ENCODE measurements at places on chromosomes 5 and 9. TPM values are rescaled to one million over a fixed set of nuclear protein-coding genes. Genes with fewer than 3 reads are reported as not detected.

The TMEM171 gene
- total RNA-seq: not detected

- DNase-seq: no peak
These were observed 6.3 kb downstream of the BHMT2 start for GRCh38 chr5:79075646-79076426.

The FAM169A gene
- 13.8 TPM for total RNA-seq

DNA sequence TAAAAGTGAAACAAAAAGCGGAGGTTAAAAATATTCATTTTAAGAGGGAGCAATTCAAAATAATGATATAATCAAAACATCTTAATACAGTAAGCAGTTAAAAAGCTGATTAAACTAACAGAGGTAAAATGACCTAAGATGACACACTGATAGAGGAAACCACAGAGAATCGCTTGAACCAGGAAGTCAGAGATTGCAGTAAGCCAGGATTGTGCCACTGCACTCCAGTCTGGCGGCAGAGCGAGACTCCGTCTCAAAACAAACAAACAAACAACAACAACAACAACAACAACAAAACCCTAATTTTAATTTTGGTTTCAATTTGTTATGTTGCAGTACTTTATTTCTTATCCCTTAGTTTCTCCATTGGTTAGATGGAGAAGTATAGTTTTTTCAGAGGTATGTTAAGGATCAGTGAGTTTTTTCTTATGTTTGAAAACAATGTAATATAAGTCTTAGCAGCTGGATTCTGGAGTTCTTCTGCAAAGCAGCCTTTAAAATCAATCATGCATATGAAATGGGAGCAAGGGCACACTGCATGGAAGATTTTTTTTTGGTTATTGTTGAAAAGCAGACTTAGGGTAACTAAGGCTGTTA, 58.5 kb downstream of the MLANA start:
- no peak for DNase-seq

- no peak for DNase-seq
These were observed 621 bp downstream of the CEP72 start for GRCh38 chr5:612498-613424.

GRCh38 chr9:136672431-136673087, 9.8 kb downstream of the EGFL7 start:
- DNase-seq: no peak

The PKD2L2 gene
- not detected for total RNA-seq

The SYK gene
- 1.0 TPM for total RNA-seq

DNA sequence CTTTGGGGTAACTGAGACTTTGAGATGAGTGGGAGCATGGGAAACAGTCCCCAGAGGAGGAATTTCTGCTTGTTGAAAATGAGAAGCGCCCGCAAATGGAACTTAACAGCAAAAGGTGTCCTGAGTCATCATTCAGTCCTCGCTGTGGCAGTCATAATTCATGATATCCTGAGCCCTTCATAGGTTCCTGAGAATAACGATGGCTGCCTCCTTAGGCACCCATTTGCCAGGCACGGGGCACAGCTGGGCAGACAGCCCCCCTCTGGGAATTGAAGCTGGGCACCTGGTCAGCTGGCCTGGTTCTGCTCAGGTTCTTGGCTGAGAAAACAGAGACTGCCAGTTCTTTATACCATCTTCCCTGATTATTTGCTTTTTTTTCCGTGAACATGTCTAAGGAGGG, 69.8 kb upstream of the EGFLAM start:
- DNase-seq: no peak

DNA sequence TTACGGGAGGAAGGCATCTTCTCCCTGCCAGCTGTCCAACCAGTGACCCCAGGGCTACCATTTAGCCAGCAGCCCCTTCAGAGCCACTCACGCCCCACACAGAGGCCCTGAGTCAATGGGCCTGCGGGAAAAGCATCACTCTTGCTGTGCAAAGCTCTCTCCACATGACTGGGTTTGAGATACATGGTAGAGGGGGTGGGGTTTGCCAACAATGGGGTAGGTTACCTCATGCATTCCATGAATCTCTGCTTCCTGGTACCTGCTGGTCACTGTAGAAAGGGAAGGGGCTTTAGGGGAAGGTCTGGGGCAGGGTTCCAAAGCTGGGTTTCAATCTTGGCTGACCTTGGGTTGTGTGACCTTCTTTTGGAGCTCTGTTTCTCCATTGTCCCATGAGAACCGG, 22.9 kb upstream of the TTLL11 start:
- DNase-seq: no peak

The SHOC1 gene
- total RNA-seq: not detected

The PCDHB13 gene
- total RNA-seq: 0.06 TPM

The ADAMTS6 gene
- total RNA-seq: 2.0 TPM

- DNase-seq: no peak
These were observed 49.8 kb downstream of the GABBR2 start for GRCh38 chr9:98658951-98659351.

GRCh38 chr9:35563791-35564197, 41.3 kb upstream of the TESK1 start:
- DNase-seq: no peak

The RNF208 gene
- 0.56 TPM for total RNA-seq

The SARDH gene
- 23.8 TPM for total RNA-seq

The MARCHF6 gene
- 167 TPM for total RNA-seq

DNA sequence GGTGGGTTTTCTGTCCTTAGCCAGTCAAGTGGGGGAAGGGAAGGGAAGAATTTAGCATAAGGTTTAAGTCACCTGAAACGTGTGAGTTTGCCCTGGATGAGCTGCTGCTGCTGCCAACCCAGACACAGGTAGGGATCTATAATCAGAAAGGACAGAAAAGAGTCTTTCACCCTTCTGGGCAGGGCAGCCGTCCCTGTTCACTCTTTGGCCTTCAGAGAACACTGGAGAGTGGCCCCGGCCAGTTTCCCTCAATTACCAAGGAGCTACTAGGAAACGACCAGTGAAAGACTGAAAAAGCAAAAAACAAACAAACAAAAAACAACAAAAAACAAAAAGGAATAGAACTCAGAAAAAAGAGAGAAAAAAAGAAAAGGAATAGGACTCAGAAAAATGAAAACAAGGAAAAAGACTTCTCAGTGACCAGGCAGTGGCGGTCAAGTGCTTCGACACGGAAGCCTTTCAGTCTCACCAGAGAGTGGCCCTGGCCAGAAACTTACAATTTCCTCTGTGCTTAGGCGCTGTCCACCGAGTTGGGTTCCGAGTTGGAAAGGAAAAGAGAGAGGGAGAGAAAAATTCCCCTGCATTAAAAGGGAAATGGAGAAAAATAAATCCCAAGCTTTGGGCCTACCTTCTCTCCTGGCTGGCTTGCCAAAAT, 2.5 kb upstream of the GM2A start:
- no peak for DNase-seq

DNA sequence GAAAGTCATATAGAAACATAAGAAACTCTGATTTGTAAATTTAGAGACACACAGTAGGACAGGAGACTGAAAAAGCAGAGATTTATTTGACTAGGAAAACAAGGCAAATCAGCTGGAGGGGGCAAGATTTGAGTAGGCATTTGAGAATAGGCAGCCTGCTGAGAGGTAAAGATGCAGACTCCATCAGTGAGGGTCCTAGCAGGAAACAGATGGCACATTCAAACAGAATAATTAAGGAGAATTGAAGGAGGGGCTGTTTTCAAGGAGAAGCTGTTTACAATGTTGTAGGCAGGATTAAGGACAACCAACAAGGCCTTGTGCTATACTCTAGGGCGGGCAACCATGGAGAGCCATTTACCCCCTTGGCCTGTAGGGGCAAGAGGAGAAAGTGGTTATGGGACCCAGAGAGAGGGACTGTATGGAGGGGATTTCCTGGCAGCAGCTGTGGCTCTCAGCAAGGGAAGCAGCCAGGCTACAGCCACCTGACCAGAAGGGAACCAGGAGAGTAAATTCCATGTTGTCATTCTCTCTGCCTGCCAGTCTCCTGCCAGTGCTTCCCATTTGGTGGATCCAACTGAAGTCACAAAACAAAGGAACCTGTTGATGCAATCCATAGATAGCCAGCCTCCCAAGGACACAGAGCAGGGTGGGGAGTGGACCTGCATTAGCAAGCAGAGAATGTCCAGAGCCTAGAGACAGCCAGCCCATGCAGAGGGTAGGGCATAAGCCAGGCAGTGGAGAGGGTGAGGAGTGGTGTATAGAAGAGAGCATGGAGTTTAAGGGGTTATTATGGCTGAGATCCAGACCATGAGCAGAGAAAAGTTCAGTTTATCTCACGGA, 38.2 kb downstream of the PAPPA start:
- no peak for DNase-seq

- DNase-seq: no peak
These were observed 42.6 kb downstream of the ARHGEF28 start for GRCh38 chr5:73668486-73669111.

DNA sequence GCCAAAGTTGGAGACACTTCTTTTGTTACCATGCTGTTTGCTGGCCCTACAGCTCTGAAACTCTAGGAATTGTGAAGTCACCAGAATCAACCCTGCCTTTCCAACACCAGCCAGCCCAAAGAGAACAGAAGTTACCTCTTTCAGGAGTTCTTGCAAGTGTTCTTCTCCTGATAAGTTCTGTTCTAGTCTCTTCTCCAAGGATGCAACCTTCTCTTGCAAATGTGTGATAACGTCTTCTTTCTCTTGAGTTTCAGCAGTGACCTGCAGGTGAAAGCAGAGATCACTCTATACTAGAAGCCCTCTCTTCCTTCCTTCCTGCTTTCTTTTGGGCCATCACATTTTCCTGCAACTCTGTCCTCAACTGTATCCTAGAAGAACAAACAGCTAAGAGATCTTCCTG, 29.1 kb downstream of the GOLGA1 start:
- DNase-seq: no peak

DNA sequence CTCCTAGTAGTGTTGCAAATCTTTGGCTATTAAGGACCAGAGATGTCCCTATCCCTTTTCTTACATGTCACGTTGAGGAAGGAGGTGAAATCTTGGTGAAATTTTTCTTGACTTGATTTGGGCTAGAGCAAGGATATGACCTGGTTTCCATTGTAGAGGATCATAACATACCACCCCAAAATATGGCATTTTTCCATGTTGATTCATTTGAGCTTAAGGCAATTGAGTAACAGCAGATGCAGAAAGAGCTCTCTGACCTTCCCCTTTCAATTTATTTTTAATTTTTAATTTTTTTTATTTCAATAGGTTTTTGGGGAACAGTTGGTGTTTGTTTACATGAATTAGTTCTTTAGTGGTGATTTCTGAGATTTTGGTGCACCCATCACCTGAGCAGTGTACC, 61.2 kb upstream of the MAP1B start:
- DNase-seq: no peak

The F12 gene
- 0.39 TPM for total RNA-seq

The ARHGEF39 gene
- 0.33 TPM for total RNA-seq

GRCh38 chr5:32165597-32165996, 8.5 kb downstream of the GOLPH3 start:
- no peak for DNase-seq

- no peak for DNase-seq
These were observed 26.0 kb upstream of the ARAP3 start for GRCh38 chr5:141708016-141708415.

DNA sequence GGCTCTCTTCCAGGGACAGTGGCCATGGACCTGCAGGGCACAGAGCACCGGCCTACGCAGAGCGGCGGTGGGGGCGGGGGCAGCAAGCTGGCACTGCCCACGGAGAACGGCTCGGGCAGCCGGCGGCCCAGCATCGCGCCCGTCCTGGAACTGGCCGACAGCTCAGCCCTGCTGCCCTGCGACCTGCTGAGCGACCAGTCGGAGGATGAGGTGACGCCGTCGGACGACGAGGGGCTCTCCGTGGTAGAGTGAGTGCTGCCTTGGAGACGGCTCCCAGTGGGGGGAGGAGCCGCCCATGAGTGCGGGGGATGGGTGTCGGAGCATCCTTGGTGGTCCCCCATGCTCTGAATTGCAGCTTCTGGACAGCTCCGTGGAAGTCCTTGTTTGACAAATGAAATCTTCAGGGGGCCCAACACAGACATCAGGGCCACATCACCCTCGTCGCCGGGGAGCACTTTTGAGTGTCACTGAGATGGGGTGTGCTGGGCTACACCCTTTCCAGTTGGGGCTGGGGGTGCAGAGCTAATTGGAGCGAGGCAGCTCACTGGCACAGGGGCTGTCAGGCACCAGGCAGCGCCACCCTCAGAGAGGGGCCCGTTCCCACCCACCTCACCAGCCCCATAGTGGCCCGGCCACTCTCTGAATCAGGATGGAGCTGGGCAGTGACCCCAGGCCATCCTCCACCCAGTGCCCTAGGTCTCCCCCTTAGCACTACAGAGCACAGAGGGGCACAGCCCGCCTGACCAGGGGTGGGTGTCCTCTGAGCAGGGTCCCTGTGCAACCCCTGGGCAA, 70.9 kb downstream of the KCNT1 start:
- DNase-seq: no peak

- no peak for DNase-seq
These were observed 59.9 kb upstream of the SPEF2 start for GRCh38 chr5:35557748-35558147.

- no peak for DNase-seq
These were observed 106.7 kb downstream of the SERINC5 start for GRCh38 chr5:80149161-80149609.

The TRPM6 gene
- total RNA-seq: not detected

The NRARP gene
- 1.7 TPM for total RNA-seq

DNA sequence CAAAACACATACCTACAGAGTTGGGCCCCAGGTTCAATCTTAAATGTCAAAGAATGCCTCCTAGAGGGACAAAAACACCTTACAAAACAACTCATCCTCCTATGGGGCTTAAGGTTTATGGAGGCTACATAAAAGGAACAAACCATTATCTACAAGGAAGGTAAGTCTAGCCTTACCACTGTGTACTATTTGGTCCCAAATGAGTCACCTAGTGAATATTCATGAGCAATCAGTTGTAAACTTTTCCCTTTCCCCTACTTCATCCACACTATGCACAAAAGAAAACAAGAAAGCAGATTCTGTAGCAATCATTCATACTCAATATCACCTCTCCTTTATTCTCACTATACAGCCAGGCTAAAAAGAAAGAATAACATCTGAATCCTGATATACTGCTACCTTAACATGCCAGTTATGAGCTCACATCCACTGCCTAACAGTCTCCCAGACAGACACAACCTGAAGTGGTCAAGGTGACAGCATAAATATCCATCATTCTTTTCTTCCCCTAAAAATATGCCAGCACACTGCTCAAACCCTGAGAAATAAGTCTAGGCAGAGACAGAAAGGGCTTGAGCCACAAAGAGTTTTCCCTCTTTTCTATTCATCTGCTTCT, 6.2 kb downstream of the OXCT1 start:
- no peak for DNase-seq

DNA sequence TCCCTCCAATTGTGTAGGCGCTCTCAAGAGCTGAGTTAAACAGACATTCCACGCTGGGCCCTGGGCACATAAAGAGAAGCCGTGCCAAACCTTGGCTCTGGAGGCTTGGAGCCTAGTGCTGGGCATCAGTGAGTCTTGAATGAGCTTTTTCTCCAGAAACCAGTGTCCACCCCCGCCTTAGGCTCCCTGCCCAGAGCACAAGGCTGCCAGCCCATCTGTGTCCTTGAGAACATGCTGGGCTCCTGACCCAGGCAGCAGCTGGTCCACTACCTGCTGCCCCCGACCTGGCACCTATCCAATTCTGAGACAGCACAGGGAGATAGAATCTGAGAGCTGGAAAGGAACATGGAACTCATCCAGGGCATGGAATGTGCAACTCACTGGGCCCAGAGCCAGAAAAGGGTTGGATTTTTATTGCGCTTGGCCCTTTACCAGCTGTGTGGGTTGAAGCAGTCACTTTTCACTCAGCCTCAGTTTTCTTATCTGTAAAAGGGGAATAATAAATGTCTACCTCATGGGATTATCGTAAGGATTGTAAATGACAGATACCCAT, 92.4 kb upstream of the CPLX2 start:
- DNase-seq: no peak

GRCh38 chr9:26331223-26331622, 561.4 kb downstream of the CAAP1 start:
- DNase-seq: no peak

- DNase-seq: no peak
These were observed 283.6 kb upstream of the NMUR2 start for GRCh38 chr5:152688561-152689249.
